Activated CD4-positive, alpha-beta T cell treated with anti-CD3 and anti-CD28 coated beads, Interleukin-10, Interleukin-2, amounts not matched to agents 100 ng/mL and 50 ng/mL, durations not matched to agents 16 hours and 8 hours (primary cell): ENCODE measurements at places on chromosomes 2 and 18.

GRCh38 chr2:226838722-226839121 is 2.9 kb downstream of the RHBDD1 start:
- DNase-seq, result peak; percentile 48

- peak; percentile 7 for DNase-seq
Measured at GRCh38 chr2:155310589-155310988, 612.1 kb downstream of the KCNJ3 start.

- peak; percentile 45 for DNase-seq
Measured at GRCh38 chr2:238061315-238062202, 758 bp downstream of the SCLY start.

GRCh38 chr2:168545439-168546082 is 89.5 kb downstream of the CERS6 start:
- DNase-seq, result no peak

- no peak for DNase-seq
Measured at GRCh38 chr2:240209493-240209892, 69.0 kb upstream of the OTOS start.

DNA sequence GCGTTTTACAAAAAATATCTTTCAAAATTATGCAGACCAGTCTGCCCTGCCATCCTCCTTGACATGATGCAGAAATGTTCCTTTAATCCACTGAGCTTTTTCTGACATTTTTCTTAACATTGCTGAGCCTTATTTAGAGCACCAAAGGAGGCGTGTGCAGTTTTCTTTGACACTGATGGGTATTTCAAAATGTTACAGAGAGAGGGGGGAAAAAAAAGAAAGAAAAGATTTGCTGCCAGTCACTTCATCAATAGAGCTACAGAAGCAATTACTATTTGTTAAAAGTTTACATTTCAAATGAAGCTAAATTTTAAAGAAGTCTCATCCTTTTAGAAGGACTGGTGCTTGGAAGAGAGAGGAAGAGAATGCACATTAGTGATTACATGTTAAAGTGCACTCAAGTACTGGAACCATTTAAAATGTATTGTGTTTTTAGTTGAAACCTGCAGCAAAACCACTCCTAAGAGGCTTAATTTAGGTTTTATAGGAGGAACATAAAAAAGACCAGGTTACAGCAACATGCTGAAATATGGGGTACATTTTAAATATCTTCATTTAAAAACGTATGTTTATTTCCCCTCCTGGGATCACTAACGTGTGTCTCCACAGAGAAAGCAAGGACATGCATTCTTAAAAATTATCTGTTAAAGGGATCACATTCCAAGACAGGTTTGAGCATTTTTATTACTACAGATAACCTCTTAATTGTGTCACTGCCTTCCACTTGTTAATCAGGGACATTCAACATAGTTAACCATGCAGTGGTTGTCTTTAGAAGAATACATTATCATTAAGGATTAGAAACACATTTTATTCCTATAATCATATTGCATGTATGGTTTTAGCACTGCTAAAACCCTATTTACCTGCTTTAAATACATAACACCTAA is 258.4 kb downstream of the MEIS1 start:
- no peak for DNase-seq
